Epithelial cell of proximal tubule (primary cell): ENCODE measurements at places on chromosomes 2 and 18. TPM values are rescaled to one million over a fixed set of nuclear protein-coding genes. Genes with fewer than 3 reads are reported as not detected.

DNA sequence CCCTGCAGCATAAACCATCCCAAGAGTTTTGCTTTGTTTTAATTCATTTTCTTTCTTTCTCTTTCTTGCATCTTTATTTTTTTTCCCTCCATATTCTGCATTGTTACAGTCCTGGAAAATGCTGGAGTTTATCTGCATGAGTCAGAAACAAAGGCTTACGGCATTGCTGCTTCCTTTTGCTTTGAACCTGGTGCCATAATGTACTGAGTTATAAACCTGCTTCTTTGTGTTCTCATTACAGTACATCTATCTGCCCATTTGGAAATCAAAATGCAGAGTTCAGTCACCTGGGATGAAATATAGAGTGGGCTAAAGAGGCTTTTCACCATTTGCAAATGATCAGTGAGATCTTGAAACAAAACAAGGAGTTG, 1009.2 kb upstream of the FANCL start:
- DNase-seq = no peak

DNA sequence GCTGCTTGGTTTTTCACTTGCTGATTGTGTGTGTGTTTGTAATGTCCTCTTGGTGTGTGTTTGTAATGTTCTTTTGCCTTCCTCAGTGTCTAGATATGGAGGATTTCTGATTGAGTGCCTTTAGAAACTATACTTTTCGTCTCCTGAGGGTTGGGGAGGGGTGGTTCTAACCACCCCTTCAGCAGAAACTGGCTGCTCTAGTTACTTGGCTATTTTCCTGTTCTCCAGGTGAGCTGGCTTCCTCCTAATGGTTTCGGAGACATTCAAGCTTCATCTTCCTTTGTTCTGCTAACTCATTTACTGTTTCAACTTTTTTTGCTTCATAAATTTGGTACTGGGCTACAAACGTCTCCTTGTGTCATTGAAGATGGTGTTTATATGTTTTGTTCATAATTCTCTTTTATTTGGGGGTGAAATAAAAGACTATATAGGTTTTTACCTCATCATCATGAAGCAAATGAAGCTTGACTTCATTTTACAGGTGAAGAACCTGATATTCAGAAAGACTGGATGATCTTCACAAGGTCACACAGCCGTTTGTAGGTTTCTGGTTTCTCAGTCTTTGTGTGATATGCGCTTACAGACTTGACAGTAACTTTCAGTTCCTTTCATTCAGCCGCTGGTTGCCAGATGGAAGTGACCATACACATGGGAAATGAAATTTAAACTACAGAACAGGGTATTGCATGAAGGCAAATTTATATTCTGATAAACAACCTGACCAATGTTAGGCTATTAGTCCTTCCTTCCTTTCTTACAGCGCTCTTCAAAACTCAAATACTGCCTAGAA, 238.5 kb downstream of the GALR1 start:
- DNase-seq = no peak

- DNase-seq = no peak
Observed at GRCh38 chr18:3223356-3223755, 3.6 kb upstream of the MYOM1 start.

- DNase-seq = no peak
Observed at GRCh38 chr2:88642278-88642677, 15.0 kb upstream of the EIF2AK3 start.

DNA sequence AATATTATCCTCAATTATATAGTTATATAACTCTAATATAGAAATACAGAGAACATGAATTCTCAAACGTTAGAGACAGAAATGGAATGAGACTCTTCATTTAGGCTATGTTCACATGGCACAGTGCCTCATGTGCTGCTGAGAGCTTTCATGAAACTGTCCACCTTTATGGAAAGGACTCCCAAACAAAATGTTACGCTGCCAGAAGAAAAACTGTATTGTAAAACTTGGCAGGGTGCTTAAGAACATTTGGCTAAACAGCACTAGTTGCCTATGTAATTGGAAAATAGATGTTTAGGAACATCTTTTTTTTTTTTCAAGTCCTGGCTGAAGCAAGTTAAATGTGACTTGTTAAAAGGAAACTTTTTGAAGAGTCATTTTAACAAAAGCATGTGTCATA, 396.0 kb downstream of the ERBB4 start:
- no peak for DNase-seq

GRCh38 chr2:24315669-24316068, 44.7 kb downstream of the ITSN2 start:
- no peak for DNase-seq

DNA sequence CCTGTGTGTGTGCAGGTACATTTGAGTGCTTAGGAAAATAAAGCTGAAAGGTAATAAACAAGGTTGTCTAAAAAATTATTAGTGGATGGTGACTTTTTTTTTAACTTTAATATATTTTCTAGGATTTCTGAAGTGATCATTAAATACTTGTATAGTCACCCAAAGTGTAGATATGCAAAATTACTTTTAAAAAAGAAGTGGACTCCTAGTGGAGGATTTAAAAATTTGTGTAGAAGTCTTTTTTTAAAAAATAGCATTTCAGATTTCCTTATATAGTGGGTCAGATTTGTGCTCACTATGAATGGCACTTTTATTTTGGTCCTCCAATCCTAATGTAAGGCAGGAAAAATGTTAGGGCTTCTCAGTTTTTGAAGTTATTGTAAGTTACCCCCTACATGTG, 3.9 kb downstream of the GORASP2 start:
- DNase-seq = no peak

DNA sequence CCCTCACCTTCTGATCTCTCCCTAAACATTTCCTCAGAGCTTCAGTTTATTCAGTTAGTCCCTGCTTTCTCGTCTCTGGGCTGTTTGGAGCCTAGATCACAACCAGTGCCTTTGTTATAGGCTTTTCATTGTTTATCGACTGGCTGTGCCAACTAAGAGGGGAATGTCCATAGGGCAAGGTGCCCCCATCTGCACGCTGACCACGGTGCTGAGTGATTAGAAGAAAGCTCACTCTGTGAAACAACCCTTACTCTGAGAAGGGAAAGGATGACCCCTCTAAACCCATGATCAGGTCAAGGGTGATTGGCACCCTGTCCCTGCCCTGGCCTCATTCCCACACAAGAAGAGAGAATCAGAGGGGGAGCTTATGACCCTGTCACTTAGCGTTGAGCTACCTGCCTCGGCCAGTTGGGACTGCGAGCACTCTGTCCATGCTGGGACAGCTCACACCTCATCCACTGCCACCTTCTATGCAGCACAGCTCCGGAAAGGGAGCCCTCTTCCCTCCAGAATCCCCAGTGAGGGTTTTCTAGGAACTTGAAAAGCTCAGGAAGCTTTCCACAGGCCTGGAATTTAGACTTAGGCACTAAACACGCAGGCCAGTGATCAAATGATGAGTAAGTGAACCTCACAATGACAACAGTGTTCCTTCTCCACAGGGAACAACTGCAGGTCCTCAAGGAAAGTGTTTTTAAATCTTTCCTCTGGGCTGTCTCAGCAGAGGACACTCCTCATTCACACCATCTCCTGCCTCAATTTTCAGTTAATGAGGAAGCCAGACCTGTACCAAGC, 2.3 kb upstream of the ACTG2 start:
- DNase-seq = no peak

DNA sequence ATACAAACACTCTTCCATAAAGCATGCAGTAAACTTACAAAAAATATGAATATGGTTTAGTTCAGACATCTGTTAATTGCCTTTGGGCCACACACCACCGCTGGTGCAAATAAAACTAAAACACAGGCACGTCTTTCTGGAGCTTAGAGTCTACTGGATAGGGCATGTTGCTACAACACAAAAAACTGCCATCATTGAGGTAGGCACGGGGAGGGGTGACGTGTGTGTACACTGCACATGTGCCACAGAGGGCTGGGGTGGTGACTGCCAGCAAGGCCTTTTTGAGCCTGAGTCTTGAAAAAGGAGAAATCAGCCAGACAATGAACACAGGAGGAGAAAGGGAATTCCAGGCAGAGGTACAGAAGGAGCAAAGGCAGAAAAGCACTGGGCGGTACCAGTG, 5.1 kb downstream of the SERPINE2 start:
- DNase-seq = no peak

DNA sequence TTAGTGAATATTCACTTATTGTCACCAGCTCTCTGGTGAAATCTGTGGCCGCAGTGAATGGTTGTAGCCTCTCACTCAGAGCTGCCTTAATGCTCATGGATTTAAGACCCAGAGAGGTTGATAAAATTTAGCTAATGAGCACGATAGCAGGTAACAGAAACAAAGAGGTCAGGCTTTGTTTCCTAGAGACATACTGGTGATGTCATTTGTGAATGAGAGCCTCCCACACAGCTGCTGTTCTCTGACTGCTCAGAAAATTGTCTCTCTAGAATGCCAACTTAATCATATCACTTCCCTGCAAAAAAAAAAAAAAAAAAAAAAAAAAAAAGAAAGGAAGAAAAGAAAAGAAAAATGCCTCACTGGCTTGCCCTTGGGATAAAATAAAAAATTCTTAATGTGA, 411.7 kb upstream of the MYT1L start:
- DNase-seq = no peak

GRCh38 chr18:36041146-36041545, 26.2 kb downstream of the RPRD1A start:
- DNase-seq = no peak

GRCh38 chr2:66686755-66687154, 251.8 kb downstream of the MEIS1 start:
- no peak for DNase-seq

DNA sequence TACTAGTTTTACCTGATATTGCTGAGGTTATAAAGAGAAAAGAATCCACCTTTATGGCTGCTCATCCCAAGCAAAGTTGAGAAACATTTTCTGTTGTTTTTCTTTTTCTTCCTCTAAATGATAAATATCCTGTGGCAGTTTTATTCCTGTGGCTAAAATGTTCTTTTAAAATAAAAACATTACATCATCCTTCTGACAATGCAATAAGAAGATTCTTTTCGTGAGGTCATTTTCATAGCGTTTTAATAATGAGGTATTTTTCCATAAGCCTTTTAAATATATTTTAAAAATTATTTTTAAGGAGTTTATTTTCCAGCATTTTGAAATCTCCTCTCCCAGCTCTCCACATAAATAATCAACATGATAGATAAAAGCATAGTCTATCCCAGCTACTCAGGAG, 52.8 kb upstream of the EPB41L3 start:
- no peak for DNase-seq

GRCh38 chr2:241237047-241237446, 48.6 kb downstream of the ANO7 start:
- no peak for DNase-seq

DNA sequence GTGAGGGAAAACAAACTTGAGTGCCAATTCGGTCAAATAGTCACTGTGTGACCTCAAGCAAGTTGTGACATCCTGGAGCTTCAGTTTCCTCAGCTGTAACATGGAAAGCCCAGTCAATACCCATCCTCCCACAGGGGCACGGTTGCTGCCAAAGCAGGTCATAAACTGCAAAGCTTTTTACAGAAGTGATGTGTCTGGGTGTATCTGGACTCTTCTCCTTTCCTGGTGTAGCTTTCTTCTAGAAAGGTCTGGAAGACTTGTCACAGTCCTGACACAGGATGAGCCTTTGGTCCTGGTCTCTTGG, 4.2 kb upstream of the AFF3 start:
- no peak for DNase-seq

DNA sequence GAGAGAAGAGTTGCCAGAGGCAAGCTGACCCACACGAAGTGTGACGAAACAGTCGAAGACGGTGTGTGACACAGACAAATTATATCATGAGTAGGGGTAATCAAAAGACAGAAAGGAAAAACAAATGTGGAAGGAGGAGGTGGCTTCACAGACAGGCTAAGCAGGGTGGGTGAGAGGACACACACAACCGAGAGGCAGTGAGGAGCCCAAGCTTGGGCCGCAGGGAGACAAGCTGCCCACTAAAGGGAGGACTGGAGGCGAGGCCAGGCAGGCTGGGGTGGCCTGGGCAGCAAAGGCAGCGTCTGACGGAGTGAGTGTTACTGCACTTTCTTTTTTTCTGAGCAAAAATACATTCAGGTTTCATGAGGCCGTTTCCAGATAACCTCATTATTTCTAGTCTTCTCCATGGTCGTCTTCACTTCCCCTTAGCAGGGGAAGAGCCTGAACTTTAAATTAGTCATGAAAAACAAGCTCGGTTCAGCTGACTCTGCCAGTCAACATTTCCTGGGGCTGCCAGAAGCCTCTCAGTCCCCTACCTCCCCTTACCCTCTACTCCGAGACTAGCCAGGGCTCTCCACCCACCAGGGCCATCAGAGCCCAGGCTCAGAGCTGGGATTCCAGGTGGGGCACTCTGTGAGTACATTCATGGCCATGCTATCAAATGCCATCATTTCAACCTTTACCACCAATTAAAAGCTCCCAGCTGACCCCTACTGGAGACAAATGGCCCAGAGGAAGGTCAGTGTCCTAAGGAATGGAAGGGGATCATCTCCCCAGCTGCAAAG, 13.8 kb upstream of the ZFP36L2 start:
- DNase-seq = no peak

DNA sequence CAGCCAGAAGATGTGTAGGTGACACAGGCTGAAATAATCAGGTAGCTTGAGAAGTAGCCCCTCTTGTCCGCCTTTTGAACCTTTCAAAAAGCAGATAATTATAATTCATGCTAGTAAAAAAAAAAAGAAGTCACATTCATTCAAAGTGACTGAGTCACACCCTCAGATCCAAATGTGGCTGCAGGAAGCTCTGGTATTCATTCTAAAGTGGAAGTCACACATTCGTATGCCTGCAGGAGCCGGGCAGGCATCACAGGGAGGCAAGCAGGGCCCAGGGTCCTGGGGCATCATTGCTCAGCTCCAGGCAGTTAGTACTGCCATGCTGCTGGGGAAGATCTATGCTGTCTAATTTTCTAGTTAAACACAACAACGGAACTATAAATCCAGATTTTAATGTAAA, 21.7 kb upstream of the RAB11FIP5 start:
- DNase-seq = no peak

DNA sequence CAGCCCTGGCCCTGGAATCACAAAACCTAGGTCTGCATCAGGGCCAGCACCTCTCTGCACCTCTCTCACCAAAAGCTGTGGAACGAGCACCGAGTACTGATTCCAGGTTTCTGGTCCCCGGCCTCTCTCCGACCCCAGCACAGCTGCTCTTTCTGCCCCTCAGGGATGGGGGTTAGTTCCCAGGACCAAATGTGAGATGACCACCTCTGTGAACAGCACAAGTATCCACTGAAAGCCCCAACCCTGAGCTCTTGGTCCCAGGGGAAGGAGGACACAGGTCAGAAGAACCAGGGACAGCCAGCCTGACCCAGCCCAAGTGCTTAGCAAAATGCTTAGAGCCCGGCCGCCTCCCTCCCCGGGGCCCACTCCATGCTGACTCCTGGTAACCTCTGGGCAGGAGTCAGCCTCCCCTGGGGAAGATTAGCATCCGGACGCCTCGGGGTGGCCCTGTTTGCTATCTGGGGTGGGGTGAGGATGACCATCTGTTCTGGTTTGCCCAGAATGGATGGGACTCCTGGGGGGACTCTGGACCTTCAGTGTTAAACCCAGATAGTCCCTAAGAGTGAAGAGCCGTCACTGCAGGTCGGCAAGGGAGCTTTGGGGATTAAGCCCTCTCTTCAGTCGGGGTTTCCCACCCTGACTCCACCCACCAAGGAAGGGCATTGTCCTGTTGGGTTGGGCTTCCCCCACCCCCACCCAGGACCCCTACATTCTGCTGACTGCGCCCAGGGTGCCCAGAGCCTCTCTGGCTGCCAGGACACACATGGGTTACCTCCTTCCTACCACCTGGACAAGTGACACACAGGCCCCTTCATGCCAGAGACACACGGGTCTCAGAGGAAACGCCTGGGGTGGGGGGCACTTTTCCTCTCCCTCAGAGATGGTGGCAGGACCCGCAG, 9.4 kb upstream of the GPR55 start:
- no peak for DNase-seq

The POTEI gene
- not detected in 2 replicates for total RNA-seq

The DES gene
- total RNA-seq = not detected in 2 replicates

The EPHA4 gene
- 13.3 and 23.8 TPM in 2 replicates for total RNA-seq

The SLC9A4 gene
- 0.36 and 0.40 TPM in 2 replicates for total RNA-seq
